CD8-positive, alpha-beta memory T cell (primary cell): ENCODE measurements at places on chromosomes 12 and 14. TPM values are rescaled to one million over a fixed set of nuclear protein-coding genes. Genes with fewer than 3 reads are reported as not detected.

The APOF gene
- not detected for total RNA-seq

The SOX5 gene
- total RNA-seq = 0.13 TPM

The REM2 gene
- 0.33 TPM for total RNA-seq

The CD63 gene
- 202 TPM for total RNA-seq

The RNASE12 gene
- not detected for total RNA-seq
